ENCODE measurements at places on chromosomes 6 and 20. TPM values are rescaled to one million over a fixed set of nuclear protein-coding genes. Genes with fewer than 3 reads are reported as not detected.

GRCh38 chr20:40770564-40771307, 81.7 kb upstream of the MAFB start:
- no peak overlapping the region for H3K4me3 ChIP-seq
- no peak for DNase-seq
- H3K27ac ChIP-seq, result no peak overlapping the region
- H3K36me3 ChIP-seq, result no peaks in the 10 kb centered on the region

GRCh38 chr20:57560554-57561355, at the start of gene PCK1:
Gene PCK1, plus strand, starts transcription at chr20:57561110. Its CDS starts 302 bp downstream, at chr20:57561412.
- H3K27me3 ChIP-seq, result peaks cover 32% of the 10 kb centered on the region
- H3K4me3 ChIP-seq, result no peak within 1 kb of the TSS
- H3K36me3 ChIP-seq, result no peaks in the 10 kb centered on the region
- H3K4me1 ChIP-seq, result no peaks in the 10 kb centered on the region
- H3K27ac ChIP-seq, result no peak within 1 kb of the TSS

DNA sequence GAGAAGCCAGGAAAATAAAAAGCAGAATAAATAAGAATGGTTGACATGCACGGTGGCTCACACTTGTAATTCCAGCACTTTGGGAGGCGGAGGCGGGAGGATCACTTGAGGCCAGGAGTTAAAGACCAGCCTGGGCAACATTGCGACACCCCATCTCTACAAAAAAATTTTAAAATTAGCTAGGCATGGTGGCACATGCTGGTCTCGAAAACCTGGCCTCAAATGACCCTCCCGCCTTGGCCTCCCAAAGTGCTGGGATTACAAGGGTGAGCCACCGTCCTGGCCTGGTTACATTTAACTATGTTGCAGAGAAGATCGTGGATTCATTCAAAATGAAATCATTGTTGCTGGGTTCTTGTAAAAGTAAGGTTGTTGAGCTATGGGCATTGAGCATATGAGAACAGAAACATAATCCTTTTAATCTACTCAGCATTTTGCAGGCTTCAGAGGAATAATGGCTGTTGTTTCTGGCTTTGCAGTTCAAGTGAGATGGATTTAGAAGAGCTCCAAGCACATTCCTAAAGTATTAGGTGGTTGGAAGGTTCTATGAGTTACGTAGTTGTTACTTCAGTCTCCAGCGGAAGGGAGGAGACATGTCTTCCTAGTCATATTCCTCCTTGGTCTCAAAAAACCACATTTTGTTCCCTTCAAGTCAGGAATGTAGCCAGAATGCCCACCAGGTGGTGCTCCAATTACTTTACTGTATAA, 45.6 kb upstream of the RAB23 start:
- no peak overlapping the region for H3K27ac ChIP-seq
- no peaks in the 10 kb centered on the region for H3K4me1 ChIP-seq
- peaks cover 18% of the 10 kb centered on the region for H3K27me3 ChIP-seq
- DNase-seq, result no peak

DNA sequence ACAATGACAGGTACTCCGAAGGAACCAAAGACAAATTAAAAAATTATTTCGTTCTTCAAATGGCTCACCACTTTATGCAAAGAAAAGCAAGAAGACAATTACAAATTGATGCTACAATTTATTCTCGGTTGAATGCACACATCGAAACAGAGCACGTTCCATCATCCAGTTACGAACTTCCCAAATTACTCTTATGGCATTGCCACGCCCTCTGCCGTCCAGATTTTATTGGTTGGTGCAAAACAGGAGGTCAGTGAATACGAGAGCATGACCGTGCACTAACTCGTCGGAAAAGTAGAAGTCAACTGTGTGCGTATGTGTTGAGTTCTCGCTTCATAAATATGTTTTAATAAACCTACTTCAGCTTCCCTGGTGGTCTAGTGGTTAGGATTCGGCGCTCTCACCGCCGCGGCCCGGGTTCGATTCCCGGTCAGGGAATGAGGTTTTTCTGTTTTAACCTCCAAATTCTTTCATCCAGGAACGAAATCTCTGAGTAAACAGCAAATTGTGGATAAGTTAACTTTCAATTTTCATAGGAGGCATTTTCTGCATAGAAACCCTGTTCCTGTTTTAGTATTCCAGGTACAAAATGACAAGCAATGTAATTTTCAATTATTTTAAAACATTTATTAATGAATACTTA, 23.2 kb downstream of the ZNF311 start:
- H3K4me3 ChIP-seq, result peak overlapping the region; percentile 90
- peak; percentile 75 for DNase-seq
- H3K36me3 ChIP-seq, result peaks cover 6% of the 10 kb centered on the region
- H3K4me1 ChIP-seq, result peaks cover 48% of the 10 kb centered on the region

NTSR1 gene
- not detected for total RNA-seq

- H3K4me1 ChIP-seq, result peaks cover 12% of the 10 kb centered on the region
- no peak overlapping the region for H3K27ac ChIP-seq
- H3K4me3 ChIP-seq, result no peak overlapping the region
- no peak for DNase-seq
- no peaks in the 10 kb centered on the region for H3K36me3 ChIP-seq
These were observed 162.7 kb upstream of the SUPT3H start for GRCh38 chr6:45540375-45540920.

MUCL3 gene
- total RNA-seq, result not detected

GRCh38 chr6:161458201-161458951, 184.5 kb upstream of the AGPAT4 start:
- peak overlapping the region; percentile 65 for H3K27ac ChIP-seq
- no peaks in the 10 kb centered on the region for H3K36me3 ChIP-seq
- peaks cover 26% of the 10 kb centered on the region for H3K4me1 ChIP-seq
- no peak for DNase-seq

DNA sequence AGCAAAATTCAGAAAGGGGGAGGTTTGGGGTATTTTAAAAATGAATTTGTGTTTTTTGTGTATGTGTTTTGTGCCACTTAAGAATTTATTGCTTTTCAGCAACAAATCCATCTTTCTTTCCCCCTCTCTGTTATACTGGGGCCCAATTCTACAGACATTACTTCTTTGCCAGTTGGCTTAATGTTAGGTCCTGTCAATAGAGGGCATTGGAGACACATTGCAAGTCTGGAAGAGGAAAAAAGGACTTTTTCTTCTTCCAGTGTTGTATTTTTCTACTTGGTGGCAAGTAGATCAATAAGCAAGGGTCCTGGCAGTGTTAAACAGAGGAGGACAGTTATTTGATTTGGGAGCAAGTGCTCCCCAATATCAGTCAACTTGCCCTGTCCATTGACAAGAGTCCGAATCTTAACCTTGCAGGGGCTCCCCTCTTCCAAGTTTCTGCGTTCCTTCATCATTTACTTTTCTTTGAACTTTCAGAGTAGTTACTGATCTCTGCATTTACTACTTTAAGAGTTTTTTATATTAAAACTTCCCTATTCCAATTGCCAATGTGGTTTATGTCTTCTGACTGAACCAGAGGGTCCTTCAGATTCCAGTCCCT, 23.4 kb downstream of the SCML4 start:
- H3K36me3 ChIP-seq, result peaks cover 4% of the 10 kb centered on the region
- H3K4me3 ChIP-seq, result no peak overlapping the region
- peaks cover 11% of the 10 kb centered on the region for H3K4me1 ChIP-seq
- DNase-seq, result no peak

GRCh38 chr6:33583591-33584155, 3.6 kb upstream of the BAK1 start:
- no peak overlapping the region for H3K4me3 ChIP-seq
- no peak overlapping the region for H3K27ac ChIP-seq
- no peaks in the 10 kb centered on the region for H3K27me3 ChIP-seq
- H3K36me3 ChIP-seq, result peaks cover under 1% of the 10 kb centered on the region
- peaks cover 23% of the 10 kb centered on the region for H3K4me1 ChIP-seq
- no peak for DNase-seq
